Myocyte (in vitro differentiated cells): ENCODE measurements at places on chromosomes 5 and 9. TPM values are rescaled to one million over a fixed set of nuclear protein-coding genes. Genes with fewer than 3 reads are reported as not detected.

GRCh38 chr5:102670224-102670836 is 84.8 kb upstream of the PAM start:
- DNase-seq: peak; percentile 63

DNA sequence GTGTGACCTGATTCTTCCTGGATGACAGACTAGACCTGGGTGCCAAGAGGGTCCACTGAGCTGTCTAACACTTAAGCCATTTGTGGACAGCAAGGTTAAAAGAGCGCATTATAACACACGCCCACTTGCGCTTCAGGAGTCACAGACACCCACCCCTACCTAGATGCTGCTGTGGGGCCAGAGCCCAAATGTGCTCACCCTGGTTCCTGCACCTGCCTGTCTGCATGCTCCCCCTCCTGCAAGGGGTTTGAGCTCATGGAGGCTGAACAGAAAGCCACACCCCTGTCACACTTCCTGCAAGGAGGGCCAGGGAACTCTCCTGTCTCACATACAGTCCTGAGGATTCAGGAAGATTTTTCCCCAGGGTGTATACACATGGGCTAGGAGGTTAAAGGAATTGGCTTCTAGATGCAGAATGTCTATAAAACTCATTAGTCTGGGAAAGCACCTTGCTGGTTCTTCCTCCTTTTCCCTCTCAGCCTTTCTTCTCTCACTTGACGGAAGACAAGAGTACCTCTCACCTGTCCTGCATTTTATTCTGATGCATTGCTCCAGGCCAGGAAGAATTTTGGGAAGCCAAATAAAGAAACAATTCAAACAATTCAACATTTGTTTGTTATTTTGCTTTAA is 87.4 kb upstream of the LHFPL2 start:
- DNase-seq: no peak

DNA sequence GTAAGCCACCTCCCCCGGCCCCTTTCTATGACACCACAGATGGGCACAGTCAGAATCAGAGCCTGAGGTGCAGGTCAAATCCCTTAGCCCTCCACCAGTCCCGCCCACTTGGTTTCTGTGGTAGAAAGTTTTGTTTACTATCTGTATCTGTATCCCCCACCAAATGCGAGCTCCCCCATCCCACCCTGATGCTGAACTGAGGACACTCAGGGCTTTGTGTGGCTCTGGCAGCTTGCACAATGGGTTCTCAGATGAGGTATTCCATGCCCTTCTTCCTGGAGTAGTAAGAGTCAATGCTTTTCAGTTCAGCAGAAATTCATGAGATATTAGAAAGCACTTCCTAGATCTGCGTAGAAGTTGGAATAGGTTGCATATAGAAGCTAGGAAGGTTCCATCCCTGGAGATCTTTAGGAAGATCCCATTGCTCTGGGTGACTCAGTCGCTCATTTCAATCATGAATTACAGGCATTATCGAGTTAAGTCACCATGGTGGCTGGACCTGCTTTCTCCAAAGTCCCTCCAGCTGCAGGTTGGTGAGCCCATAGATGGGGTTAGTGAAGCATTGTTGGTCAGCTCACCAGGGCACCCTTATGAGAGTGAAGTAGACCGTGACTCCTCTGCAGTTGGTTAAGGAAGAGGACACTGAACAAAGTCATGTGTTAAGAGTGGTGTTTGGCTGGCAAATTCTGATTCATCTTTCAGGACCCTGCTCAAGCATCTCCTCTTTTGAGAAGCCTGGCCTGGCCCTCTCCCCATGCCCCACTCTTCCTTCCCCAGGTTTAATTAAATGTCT is 10.6 kb upstream of the KCNIP1 start:
- DNase-seq: no peak

DNA sequence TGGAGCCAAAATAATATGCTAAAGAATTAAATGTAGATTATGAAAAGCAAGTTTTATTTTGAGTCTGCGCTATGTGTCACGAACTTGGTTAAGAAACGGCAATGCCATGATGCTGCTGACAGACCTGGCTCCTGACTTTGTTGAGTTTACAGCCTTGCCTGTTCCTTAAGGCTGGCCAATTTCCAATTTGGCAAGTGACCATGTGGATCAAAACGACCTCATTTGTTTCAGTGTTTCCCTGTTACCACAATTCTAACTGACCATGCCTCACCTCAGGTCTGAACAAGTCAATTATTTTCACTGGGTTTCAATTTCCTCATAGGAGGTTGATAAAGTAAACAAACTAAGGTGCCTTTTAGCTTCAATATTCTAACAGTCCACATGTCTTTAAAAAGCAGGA is 461.4 kb downstream of the ZNF608 start:
- DNase-seq: no peak

GRCh38 chr9:100150214-100150613 is 51.2 kb downstream of the INVS start:
- DNase-seq: peak; percentile 39

DNA sequence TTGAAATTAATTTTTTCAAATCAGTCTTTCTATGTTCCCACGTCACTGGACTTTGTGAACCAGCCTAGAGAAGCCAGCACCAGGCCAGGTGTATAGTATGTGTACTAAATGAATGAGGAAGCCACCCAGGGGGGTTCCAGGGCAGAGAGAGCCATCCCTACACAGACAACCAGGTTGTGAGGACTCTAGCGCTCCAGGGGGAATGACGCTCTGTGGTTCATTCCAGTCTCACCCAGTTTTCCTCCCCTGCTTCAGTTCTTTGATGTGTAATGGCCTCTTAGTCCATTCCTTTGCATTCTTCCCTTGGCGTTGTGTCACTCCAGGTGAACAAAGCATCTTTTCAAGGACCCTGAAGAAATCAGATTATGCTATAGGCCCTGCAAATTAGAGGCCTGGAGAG is 330.6 kb downstream of the NSG2 start:
- no peak for DNase-seq

The BTNL3 gene
- 0.21 TPM in 1 of 2 replicates, not detected in the other for total RNA-seq
